Naive thymus-derived CD4-positive, alpha-beta T cell (primary cell): ENCODE measurements at places on chromosomes 4 and X. TPM values are rescaled to one million over a fixed set of nuclear protein-coding genes. Genes with fewer than 3 reads are reported as not detected.

ARR3 gene
- total RNA-seq: not detected

NEIL3 gene
- total RNA-seq: 22.3 and 24.7 TPM in 2 replicates

SLC25A4 gene
- total RNA-seq: 3.1 TPM

RPS6KA6 gene
- total RNA-seq: not detected

DUSP9 gene
- total RNA-seq: not detected in 2 replicates

ASMT gene
- 0.32 TPM for total RNA-seq

MND1 gene
- not detected for total RNA-seq

GAB3 gene
- 6.3 TPM for total RNA-seq

NUDT10 gene
- not detected for total RNA-seq

CCDC110 gene
- total RNA-seq: 0.49 TPM

GAGE13 gene
- not detected in 2 replicates for total RNA-seq

AWAT2 gene
- not detected for total RNA-seq

NWD2 gene
- not detected in 2 replicates for total RNA-seq

UGT2B15 gene
- total RNA-seq: not detected

YY2 gene
- 1.4 TPM for total RNA-seq

PROM1 gene
- total RNA-seq: not detected

MAGEE2 gene
- not detected for total RNA-seq

CT45A1 gene
- total RNA-seq: not detected

DUSP21 gene
- total RNA-seq: not detected

USP9X gene
- total RNA-seq: 75.1 TPM

VCX gene
- not detected for total RNA-seq
